ENCODE measurements at places on chromosomes 7 and 10.
A peak's percentile ranks its signal among the peaks of the same experiment; 100 is the strongest.

DNA sequence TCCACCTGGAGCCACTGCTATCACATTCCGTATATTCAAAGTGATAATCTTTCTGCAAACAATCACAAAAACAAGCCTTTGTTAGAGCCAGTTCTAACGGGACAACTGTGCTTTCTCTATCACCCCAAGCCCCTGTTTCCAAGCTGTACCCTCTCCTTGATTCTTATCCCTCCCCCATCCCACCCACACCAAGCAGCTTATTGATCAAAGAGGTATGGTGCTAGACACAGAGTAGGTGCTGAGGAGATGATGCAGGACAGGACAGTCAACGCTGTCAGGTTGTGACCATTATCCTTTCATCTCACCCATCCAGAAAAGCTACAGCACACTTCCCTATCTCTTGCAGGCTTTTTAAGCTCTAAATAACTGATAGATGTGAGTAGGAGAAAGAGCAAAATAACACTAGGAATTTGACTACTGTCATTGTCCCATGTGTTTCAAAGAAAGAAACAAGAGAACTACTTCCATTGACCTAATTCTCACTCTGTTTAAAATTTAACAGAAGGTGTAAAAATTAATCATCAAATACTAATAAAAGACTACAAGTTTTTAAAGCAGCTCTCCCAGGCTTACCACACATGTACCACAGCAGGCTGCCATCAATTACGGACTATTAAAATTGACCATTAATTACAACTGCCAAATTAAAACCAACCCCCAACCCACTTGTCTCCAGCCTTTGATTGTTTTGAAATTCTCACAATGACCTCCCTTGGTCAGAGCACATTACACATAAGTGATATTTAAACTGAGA, 94.3 kb downstream of the ELAPOR2 start:
- no peak for DNase-seq

DNA sequence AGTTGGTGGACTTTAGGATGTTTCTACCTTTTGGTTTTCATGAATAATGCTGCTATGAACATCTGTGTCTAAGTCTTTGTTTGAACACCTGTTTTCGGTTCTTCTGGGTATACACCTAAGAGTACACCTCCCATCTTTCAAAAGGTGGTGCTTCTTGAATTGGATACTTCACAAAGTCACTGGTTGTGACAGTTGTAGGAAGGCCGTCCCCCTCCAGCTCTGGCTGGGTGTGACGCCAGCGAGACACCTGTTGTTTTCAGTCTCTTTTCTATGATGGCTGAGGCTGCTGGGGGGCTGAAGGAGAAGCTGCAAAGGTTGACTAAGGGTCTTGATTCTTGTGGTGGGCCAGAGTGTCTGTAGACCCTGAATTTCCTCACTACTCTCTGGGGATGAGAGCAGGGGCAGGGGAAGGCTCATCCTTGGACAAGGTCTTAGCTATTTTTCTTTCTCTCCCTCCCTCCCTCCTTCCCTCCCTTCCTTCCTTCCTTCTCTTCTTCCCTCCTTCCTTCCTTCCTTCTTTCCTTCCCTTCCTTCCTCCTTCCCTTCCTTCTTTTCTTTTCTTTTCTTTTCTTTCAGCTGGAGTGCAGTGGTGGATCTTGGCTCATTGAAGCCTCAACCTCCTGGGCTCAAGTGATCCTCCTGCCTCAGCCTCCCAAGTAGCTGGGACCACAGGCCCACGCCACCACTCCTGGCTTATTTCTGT, 5.6 kb downstream of the NEURL1 start:
- DNase-seq = no peak

- DNase-seq = peak; percentile 40
Measured at GRCh38 chr10:43040482-43041256, 36.2 kb upstream of the RET start.

DNA sequence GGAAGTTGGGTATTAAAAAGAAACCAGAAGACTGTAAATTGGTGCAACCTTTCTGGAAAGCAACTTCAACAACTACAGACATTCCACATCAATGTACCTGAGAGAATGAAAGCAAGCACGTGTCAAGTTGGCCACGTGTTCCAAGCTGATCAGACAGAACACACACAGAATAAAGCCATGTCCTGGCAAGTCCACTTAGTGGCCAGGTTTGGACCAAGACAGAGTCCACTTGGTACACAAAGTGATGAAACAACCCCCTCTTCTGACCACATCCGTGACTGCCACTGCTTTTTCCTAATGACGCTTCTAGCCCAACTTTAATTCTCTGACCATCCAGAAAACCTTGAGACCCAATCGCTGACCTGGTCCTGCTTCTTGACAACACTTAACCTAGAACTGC, 109.4 kb downstream of the ABLIM1 start:
- no peak for DNase-seq

DNA sequence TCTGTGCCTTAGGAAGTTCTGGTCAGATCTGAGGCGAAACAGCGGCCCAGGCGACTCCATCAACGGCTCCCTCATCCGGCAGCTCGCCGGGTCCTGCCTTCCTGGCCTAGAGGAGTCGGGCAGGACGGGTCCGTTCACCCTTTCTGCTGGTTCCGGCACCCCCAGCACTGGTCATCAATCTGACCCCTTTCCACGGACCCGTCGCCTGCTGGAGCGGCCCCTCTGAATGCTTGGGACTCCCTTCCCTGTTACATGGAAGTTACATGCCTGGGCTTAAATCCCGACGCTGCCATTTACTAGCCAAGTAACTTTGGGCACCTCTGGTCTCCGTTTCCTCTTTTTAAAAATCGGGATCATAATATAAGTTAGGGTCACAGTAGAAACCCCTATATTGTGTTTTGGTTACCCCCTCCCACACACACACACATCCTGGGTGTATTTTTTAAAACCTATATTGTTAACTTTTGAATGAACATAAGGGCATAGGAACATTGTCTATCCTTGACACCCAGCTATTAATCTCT, 607 bp upstream of the GGCT start:
- DNase-seq = no peak

- DNase-seq = peak; percentile 63
Measured at GRCh38 chr7:55366461-55367070, 1.4 kb downstream of the LANCL2 start.

DNA sequence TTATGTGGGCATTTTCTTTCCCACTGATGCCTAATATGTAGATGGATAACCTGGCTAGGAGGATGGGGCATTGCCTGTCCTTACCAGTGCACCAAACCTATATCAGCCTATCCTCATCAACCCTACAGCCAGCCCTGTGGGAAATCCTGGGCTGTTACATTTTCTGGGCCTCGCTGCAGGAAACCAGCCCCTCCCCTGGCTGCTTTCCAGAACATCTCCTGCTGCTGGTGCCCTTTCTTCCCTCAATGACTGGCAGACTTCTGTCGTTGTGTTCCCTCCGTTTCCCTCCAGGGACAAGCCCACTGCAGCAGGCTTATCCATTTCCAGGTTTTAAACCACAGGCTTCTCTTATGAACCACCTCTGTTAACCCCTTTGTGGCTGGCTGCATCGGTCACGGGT, 486.1 kb upstream of the COBL start:
- no peak for DNase-seq

GRCh38 chr7:157380416-157380815, 43.6 kb downstream of the DNAJB6 start:
- DNase-seq = peak; percentile 28

GRCh38 chr10:79930751-79931150, 18.2 kb downstream of the SFTPD start:
- DNase-seq = peak; percentile 35

- DNase-seq = no peak
Measured at GRCh38 chr7:130430841-130431666, 9.8 kb downstream of the CEP41 start.

GRCh38 chr7:138720286-138720685, 19.1 kb upstream of the SVOPL start:
- DNase-seq = no peak
